Activated gamma-delta T cell treated with Interleukin-2 at 50 U/mL for 16 hours (primary cell): ENCODE measurements at places on chromosomes 5 and 9.

GRCh38 chr9:77826621-77827020, 178.5 kb upstream of the GNA14 start:
- DNase-seq, result no peak

GRCh38 chr5:132090107-132090506, 16.5 kb downstream of the CSF2 start:
- no peak for DNase-seq

DNA sequence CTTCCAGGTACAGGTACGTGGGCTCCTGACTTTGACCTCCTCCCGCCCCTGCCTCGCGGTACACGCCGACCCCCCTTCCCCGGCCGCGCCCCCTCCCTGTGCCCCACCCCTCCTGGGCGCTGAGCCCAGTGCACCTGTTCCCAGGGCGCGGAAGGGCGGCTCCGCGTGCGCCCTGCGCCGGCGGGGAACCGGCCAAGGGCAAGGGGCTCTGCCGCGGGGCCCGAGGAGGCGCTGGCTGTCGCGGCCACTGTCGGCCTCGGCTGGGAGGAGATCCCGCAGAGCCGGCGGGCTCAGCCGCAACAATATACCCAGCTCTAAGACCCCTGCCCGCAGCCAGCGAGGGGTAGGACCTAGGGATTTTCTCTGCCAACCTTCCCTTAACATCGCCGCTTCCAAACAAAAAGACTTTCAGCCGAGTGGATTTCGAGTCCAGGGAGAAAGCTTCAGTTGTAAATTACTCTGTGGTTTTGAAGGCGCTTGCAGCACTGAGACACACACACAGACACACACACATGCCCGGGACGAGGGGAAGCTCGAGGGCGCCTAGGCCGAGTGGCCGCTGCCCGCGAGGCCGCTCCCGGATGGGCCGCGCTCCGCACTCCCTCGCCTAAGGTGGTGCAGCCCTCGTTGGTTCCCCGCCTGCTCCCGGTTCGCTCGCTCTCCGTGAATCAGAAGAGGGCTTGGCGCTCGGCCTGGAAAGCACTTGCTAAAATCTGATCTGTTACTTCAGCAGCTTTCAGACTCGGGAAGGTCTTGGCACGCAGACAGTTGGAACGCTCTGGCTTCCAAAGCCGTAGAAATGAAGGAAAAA, 1.2 kb downstream of the FGF18 start:
- no peak for DNase-seq

GRCh38 chr5:67644221-67644920, 447.8 kb upstream of the CD180 start:
- DNase-seq, result no peak

DNA sequence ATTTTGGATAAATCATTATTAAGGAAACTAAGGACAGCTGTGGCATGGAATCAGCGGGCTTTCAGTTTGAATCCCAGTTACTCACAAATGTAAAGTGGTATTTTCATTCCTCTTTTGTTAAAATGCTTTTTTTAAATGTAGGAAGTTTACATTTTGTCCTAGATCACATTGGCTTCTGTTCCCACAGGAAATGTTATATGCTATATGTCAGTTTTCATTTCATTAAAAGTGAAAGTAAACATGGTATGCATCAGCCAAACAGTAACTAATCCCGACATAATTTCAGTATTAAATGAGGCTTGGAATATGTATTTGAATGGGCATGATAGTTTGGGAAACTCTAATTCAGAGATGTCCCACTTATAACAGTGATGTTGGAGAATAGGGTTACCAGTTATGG, 18.6 kb upstream of the SMIM15 start:
- DNase-seq, result no peak

GRCh38 chr9:121671612-121672155, 20.2 kb downstream of the DAB2IP start:
- no peak for DNase-seq

- no peak for DNase-seq
Observed at GRCh38 chr9:127154003-127154389, 31.6 kb upstream of the ANGPTL2 start.

DNA sequence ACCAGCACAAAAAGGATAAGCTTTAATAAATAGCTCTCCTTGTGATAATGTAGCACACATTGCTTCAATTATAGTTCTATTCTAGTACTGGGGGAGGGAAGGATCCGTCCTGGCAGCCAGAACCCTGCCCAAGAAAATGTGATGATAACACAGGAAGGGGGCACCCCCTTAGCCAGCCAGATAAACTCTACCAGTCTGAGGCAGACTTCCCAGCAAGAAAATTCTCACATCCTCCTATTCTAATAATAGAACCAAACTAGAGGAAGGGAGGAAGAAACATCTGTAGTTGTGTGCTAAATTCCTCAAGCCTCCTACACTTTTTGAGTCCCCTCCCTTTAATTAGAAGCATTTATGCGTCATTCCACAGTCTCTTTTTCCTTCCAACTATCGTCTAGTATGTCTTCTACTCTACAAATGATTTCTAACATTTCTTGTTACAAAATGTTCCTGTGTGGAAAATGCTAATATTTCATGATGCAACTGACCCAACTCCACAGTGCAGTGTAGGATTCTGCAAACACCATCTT, 261.0 kb downstream of the SEMA5A start:
- no peak for DNase-seq

- DNase-seq, result no peak
Observed at GRCh38 chr9:95297316-95297715, 20.2 kb downstream of the FANCC start.

DNA sequence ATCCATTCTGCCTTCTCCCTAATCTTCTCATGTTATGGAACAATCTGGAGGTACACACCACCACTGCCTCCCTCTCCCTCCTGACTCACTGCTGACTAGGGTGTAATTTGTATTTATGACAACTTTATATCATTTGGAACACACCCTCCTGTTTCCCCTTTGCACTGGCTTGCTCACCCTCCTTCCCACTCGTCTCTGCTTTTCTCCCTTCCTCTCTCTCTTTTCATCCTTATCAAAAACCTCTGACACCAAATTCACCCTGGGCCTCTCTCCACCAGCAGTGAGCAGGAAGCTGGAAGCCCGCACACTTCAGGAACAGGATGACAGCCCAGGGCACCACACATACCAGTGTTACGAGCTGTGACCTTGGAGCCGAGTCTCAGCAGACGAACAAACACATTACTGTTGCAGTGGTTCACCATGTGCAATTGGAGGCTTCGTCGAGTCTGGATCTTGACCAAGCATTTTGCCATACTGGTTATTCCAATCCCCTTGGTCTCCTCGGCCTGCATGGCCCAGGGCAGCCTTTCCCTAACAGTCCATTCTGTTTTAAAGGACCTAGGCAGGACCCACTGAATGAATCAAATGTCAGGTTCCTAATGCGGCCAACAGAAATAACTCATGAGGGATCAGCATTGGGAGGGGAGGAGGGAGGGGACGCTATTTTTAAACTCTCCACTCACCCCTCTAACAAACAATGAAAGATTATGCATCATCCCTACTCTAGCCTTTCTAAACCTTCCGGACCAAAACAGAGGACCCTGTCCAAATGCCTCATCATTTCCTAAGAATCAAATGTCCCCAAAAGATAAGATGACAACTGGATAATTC, 203.9 kb upstream of the RASEF start:
- DNase-seq, result no peak

- no peak for DNase-seq
Observed at GRCh38 chr9:68489646-68490045, 51.0 kb downstream of the TMEM252 start.

DNA sequence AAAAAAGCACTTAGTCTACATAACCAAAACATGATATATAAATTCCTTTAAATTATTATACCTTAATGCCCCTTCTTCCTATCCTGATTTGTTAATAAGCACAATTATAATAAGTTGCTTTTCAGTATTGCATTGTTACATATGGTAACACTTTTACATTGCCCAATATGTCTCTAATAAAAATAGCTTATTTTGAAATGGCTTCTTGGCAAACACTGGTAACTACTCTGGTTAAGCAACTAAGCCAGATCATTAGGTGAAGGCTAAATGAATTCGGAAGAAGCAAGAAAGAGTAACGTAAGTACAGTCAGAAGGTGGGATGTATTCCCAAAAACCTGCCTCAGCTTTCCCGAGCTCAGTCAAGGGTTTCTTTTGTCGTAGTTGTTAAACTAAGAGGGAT, 85.3 kb downstream of the TTC39B start:
- no peak for DNase-seq

DNA sequence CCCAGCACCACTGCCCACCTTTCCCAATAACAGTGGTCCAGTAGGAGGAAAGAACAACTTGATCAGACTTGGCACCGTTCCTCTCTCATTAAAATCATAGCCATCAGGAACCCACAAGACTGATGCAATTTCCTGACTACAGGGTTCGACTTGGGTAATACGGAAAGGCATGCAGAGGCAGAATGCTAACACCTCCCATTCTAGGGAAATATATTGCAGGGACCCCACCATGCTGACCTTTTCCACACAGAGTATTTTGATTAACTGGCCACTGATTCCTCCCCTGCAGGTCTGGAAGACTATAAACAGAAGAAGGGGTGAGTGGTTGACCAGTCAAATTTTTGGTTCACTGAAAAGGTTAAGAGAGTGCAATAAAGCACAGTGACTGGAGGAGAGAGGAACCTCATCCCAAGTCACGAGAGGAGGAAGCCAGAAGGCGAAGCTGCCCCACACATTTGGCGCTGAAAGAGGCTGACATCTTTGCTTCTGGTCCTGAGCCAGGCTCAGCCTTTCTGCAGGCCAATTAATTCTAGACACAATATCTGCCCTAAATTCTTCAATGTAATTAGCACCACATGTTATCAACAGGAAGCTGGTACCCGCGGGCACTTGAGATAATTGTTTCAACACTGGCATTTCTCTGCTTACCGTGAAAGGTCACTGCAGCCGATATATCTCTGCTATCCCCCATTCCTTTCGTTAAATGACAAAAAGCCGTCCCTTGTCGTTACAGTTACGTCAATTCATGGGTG, 64.7 kb upstream of the SPOCK1 start:
- DNase-seq, result no peak

GRCh38 chr5:59597690-59598546, 295.6 kb downstream of the PDE4D start:
- DNase-seq, result no peak

GRCh38 chr5:159038907-159039306, 60.8 kb downstream of the EBF1 start:
- DNase-seq, result no peak

DNA sequence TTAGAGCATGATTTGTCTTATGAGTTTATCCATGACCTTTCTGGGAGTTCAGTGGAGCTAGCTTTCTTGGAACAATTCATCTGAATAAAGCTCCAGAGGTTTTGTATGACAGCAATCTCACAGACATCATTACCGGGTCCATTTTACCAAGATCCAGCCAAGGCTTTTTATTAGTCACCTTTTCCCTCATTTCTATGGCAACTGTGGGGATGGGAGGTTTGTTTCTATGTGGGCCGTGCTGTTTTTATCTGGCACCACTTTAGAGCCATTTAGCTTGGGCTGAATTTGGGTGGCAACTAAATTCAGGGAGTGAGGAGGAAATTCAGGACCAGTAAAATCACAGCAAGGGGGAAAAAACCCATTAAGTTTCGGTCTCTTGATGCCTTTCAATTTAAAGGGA, 245.7 kb downstream of the NSG2 start:
- no peak for DNase-seq

DNA sequence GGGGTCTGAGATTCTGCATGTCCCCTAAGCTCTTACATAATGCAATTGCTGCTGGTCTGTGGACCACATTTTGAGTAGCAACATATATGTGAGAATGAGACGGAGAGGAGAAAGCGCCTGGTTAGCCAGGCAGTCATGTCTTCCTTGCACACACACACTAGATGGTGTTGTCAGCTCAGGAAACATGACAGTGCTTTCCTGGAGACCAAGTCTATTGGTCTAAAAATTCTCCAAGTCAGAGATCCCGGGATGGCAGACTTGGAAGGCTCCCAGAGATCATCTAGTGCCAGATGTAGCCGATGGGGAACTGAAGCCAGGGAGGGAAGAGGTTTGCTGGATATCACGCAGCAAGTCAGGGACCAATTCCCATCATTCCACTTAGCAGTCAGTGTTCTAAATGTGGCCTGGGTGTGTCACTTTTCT, 53.4 kb downstream of the GALNT12 start:
- no peak for DNase-seq

DNA sequence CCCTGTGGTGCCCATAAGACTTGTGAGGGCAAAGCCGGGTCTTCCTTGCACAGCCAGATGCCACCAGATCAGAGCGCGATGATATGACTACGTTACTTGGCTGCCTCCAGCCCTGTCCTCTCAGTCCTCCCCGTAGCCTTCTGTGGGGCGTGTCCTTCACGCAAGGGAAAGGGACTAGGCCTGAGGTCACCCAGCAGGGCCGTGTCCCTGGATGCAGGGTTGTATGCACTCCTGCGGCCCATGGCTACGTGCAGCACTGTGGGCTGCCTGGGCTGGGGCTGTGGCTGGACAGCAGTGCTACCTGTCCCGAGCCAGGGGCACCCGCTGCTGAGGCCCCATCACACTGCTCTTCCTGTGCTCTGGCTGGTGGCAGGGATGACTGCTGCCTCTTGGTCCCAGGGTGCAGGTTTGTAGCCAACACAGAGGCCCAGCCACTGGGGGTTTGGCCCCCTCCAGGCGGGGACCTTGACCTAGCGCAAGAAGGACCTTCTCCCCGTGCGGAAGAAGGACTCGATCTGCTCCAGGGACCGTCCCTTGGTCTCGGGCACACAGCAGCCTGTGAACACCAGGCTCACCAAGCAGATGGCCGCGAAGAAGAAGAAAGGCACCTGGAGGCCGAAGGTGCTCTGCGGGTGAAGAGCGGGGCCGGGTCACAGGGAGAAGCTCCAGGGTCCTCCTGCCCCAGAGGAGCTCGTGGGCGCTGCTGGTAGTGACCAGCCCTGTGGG, 7.2 kb downstream of the SLC2A6 start:
- no peak for DNase-seq

DNA sequence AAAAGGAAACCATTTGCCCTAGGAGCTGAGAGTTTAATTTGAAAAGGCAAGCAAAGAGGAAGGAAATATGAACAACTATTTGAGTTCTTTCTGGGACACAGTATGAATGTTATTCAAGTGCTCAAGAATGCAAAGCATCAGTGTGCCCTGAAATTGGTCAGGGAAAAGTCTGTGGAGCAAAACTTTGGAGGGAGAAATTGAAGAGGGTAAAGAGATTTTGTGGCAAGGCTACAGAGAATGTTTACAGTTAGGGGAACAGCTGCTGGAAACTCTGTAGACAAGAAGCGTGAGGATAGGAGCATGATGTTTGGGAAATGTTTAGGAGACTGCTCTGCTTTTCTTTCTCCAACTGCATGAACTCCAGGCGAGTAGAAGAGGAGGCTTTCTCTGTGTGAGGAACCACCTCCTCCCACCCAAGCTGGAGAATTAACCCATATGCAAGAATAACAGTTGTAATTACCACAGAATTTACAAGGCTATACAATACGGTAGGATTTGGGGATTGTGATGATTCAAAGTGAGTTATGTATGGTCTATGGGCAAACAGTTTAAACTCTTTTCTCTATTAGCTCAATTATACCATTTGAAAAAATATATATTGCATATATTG, 75.4 kb upstream of the IL7R start:
- DNase-seq, result no peak

- no peak for DNase-seq
Observed at GRCh38 chr5:86644843-86645242, 27.1 kb downstream of the COX7C start.

- DNase-seq, result no peak
Observed at GRCh38 chr5:156329171-156329611, 2.2 kb downstream of the SGCD start.
